ENCODE measurements at places on chromosomes 5 and 9.

- DNase-seq: no peak
Observed at GRCh38 chr5:114311968-114312367, 49.9 kb upstream of the KCNN2 start.

DNA sequence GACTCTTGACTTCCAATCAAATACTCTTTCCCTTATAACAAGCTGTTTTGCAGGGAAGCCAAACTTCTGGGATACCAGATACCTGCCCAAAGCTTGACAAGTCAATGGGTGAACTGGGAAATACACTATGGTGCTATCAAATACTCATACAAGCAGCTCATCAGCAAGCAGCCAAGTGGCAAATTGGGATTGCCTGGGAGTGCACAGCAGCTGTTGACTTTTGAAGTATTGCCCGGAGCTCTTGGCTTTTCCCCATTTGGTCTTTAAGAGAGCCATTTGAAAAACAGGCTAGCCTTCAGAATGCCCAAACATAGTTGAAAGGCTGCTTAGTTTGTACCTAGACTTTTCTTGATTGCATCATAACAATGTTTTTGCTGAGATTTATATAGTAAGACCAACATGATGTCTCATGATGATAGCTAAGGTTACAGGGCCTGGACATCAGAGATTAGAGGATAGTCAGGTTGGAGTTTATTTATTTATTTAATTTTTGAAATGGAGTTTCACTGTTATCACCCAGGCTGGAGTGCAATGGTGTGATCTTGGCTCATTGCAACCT is 210.1 kb upstream of the ZNF608 start:
- DNase-seq: no peak

GRCh38 chr9:34659592-34660253 is 2.7 kb downstream of the CCL27 start:
- DNase-seq: peak; percentile 26

DNA sequence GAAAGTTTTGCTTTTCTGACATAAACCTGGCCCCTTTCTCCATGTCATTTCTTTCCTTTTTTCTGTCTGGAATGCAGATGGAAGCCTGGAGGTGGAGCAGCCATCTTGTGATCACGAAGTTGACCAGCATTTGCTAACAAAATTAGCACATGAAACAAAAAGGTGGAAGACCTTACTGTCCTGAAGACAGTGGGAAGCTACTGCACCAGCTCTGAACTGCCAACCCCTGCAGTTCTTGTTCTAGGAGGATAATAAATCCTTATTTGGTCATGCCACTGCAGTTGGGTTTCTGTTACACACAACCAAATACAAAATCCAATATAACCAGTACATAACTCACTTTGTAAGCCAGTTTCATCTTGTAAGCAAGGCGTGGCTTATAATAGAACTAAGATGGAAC is 249.4 kb upstream of the TBCA start:
- DNase-seq: no peak

DNA sequence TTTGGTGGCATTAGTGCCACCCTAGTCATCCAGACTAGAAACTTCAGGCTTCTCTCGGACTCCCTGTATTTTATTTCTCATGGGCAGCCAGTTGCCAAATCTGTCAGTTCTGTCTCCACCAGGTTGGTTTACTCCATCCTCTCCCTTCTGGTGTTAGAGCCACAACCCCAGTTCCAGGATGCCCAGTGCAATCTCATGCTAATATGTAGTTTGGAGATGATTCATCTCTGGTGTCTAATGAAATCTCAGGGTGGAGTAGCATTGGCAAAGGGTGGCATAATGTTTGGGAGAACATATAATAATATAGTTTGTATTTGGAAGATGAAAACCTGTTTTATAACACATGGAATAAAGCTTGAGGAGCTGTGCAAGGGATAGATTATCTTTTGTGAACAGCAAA is 30.2 kb downstream of the SLC46A2 start:
- no peak for DNase-seq

DNA sequence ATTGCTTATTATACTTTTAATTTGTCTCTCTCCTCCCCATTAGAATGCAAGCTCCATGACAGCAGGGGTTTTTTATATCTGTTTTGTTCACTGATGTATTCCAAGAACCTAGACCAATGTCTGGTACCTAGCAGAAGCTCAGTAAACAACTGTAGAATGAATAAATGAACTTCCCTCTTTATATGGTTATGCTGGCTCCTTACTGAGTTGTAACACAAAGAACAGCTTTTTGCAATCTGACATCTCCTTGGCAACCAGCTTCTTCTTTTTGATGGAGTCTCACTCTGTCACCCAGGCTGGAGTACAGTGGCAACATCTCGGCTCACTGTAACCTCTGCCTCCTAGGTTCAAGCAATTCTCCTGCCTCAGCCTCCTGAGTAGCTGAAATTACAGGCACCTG is 13.6 kb downstream of the TRMO start:
- DNase-seq: no peak

DNA sequence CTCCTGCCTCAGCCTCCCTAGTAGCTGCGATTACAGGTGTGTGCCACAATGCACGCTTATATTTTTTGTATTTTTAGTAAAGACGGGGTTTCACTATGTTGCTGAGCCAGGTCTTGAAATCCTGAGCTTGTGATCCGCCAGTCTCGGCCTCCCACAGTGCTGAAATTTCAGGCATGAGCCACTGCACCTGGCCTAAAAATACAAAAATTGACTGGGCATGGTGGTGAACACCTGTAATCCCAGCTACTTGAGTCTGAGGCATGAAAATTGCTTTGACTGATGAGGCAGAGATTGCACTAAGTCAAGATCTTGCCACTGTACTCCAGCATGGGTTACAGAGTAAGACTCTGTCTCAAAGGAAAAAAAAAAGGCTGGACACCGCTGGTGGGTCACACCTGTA is 13.1 kb upstream of the DYNC2I2 start:
- DNase-seq: no peak

DNA sequence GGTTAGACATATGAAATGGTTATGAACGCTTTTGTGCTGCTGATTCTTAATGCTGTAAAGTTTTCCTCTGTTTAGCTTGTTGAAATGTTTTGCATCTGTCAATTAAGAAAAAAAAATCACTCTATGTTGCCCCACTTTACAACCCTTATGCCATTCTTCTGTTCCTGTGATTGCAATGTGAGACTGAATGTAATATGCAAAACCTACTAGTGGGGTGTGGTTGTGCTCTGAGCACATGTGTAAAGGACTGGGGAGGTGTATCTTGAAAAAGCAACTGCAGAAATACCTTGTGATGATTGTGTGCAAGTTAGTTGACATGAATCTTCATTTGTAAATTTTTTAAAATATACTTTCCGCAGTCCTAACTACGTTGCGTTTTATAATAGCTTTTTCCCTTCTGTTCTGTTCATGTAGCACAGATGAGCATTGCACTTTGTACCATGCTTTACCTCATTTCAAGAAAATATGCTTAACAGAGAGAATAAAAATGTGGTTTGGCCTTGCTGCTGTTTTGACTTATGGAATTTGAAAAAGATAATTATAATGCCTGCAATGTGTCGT is 357.0 kb upstream of the PIK3R1 start:
- no peak for DNase-seq

DNA sequence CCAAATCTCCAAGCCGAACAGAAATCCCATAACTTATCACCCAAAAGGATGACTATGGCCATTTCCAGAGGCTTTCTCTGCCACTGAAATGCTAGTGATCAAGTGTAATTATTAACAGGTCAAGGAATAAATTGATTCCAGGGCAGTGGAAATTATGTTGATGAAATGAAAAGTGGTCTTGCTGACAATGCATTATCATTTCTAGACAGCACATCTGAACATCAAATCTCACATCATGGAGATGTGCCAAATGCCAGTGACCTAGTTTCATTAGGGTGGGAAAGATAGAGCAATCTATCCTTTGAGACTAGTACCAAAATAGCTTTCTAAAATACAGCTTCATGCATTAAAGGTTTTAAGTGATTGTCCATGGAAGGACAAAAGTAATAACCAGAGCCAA is 86.1 kb downstream of the AUH start:
- DNase-seq: no peak

- no peak for DNase-seq
Observed at GRCh38 chr5:155504606-155505005, 491.1 kb downstream of the KIF4B start.

GRCh38 chr5:61463596-61463995 is 131.5 kb downstream of the ZSWIM6 start:
- no peak for DNase-seq

DNA sequence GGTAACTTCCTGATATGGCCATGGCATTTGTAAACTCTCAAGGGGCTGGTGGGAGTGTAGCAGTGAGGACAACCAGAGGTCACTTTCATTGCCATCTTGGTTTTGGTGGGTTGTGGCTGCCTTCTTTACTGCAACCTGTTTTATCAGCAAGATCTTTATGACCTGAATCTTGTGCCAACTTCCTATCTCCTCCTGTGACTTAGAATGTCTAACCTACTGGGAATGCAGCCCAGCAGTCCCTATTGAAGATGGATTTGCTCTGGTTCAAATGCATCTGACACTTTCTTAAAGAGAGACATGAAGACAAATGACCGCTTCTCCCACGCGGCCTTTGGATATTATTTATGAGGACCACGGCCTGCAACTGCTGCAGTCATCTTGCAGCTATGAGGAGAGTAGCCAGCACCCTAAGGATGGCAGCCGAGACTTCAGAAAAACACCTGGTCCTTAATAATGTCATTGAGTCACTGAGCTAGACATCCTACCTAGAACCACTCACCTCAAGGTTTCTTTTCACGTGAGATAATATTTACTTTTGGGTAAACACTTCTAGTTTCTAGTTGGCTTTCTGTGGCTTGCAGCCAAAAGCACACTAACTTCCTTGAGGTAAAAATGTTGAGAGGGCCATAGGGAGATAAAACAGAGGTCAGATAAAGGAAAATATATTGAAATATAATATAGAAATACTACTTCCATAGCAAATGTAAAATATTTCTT is 28.2 kb downstream of the CETN3 start:
- DNase-seq: no peak

GRCh38 chr5:73378070-73378469 is 70.5 kb downstream of the FOXD1 start:
- DNase-seq: no peak

DNA sequence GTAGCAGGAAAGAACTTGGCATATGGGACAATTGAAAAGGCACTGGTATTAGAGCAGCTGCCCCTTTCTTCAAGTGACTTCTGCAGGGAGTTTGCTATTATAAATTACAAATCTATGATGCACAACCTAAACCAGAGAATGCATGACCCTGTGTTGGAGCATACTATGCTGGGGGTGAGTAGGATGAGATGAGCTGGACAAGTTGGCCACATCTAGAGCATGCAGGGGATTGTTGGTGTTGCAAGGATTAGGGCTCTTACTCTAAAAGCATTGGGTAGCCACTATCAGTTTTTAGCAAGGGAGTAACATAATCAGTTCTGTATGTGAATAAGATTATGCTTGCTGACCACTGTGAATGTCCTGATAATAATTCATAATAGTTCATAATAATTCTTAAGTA is 186.7 kb downstream of the KIAA0825 start:
- DNase-seq: no peak

- peak; percentile 25 for DNase-seq
Observed at GRCh38 chr5:66742083-66742895, 146.1 kb downstream of the MAST4 start.

GRCh38 chr9:124428751-124429529 is 13.7 kb upstream of the PSMB7 start:
- DNase-seq: no peak

Measured in activated CD8-positive, alpha-beta T cell treated with anti-CD3 and anti-CD28 coated beads for 36 hours (primary cell).